ENCODE measurements at places on chromosomes 16 and 17.

- DNase-seq, result no peak
Measured at GRCh38 chr16:69618307-69618706, 52.5 kb downstream of the NFAT5 start.

GRCh38 chr17:34988644-34989043, 8.3 kb downstream of the LIG3 start:
- DNase-seq, result no peak

DNA sequence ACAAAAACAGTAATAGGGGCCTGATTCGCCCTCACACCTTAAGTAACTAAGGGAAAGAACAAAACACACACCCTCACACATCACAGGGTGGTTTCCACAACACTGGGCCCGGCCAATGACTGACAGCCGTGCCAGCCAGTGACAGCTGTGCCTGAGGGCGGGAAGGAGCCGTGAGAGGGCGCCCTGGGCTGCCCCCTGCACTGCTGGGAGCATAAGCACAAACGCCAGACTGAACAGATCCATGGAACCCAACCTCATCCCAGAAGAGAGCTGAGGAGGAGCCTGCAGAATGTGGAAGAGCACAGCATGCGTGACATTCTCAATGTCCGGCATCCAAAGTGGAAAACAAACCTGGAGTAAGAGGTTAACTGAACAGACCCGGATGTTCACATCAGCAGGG, 16.0 kb downstream of the CSNK1D start:
- peak; percentile 82 for DNase-seq

GRCh38 chr17:80254396-80255251, 6.0 kb upstream of the RNF213 start:
- peak; percentile 76 for DNase-seq

GRCh38 chr17:76132574-76133338, 8.3 kb downstream of the FOXJ1 start:
- DNase-seq, result no peak

GRCh38 chr17:8468980-8469379, 33.3 kb downstream of the NDEL1 start:
- no peak for DNase-seq

- DNase-seq, result no peak
Measured at GRCh38 chr16:80994451-80994850, 12.2 kb downstream of the CMC2 start.

DNA sequence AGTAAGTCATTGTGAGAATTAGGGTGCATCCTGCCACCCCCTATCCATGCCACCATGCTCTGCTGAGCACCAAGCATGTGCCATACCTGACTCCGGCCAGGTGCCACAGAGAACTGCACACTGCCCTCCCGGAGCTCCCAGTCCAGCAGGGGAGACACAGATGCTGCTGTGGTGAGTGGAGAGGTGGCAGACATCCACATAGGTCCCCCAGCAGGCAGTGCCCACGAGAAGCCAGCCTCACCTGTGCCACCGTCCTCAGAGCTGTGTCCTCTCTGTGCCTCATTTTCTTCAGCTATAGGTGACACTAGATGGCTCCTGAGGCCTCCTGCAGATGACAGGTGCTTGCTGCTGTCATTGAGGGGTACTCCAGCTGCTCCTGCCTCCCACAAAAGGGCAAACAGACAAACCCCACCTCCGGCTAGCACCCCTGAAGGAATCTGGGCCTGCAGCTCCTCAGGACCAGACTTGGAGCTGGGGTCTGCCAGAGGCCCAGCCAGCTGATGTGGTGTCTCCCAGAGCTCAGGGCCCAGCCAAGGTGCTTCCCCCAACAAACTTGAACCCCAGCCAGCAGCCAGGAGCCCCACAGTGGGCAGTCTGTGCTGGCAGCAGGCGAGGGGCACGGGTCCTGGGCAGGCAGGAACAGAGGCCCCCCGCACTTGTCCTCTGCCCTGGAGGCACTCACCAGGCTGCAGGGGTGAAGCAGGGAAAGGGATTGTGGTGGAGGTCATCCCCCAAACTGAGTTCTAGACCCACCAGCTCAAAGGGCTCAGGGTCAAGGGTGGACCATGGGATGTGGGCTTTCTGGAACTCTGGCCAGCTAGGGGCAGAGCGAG, 17.1 kb downstream of the FOXJ1 start:
- DNase-seq, result no peak

DNA sequence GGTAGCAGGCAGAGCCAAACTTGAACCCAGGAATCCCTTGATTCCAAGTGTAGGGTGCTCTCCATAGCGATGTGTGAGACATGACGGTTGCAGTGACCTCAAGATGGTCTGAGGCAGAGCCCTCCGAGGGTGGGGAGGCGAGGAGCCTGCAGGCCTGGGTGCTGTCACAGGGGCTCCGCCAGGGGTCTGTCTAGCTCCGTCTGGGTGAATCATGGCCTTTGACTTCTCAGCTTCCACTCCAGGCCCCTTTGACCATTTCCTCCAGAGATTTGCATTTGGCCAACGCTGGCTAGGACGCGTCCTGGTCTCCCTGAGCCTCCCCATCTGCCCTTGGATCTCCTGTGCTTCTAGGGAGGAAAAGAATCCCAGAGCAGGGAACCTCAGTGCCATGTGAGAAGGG, 104.6 kb downstream of the RAP1GAP2 start:
- DNase-seq, result no peak

GRCh38 chr16:62717026-62717425, 680.8 kb upstream of the CDH8 start:
- no peak for DNase-seq

GRCh38 chr16:22188595-22189442, 17.3 kb upstream of the EEF2K start:
- peak; percentile 66 for DNase-seq

- no peak for DNase-seq
Measured at GRCh38 chr16:73091174-73091573, 43.2 kb upstream of the ZFHX3 start.

GRCh38 chr16:27318392-27319256, 4.8 kb downstream of the IL4R start:
- peak; percentile 82 for DNase-seq

- DNase-seq, result no peak
Measured at GRCh38 chr17:78144736-78145641, 1.2 kb upstream of the C17orf99 start.

DNA sequence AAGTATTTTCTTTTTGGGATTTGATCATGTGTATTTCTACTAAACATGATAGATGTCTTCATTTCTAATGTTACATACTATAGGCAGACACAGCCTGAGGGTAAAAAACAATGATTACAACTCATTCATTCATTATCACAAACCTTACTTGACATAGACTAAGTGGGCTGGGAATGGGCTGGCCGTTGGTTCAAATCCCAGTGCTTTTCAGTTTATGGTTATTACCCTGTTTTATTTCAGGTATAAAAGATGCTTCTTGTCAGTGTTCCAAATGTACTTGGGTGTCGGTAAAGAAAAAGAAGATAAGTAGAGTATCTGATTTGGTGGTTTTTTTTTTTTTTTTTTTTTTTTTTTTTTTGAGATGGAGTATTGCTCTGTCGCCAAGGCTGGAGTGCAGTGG, 149.7 kb upstream of the ZFHX3 start:
- DNase-seq, result no peak

GRCh38 chr17:7841915-7842379, 7.9 kb downstream of the KDM6B start:
- peak; percentile 93 for DNase-seq

DNA sequence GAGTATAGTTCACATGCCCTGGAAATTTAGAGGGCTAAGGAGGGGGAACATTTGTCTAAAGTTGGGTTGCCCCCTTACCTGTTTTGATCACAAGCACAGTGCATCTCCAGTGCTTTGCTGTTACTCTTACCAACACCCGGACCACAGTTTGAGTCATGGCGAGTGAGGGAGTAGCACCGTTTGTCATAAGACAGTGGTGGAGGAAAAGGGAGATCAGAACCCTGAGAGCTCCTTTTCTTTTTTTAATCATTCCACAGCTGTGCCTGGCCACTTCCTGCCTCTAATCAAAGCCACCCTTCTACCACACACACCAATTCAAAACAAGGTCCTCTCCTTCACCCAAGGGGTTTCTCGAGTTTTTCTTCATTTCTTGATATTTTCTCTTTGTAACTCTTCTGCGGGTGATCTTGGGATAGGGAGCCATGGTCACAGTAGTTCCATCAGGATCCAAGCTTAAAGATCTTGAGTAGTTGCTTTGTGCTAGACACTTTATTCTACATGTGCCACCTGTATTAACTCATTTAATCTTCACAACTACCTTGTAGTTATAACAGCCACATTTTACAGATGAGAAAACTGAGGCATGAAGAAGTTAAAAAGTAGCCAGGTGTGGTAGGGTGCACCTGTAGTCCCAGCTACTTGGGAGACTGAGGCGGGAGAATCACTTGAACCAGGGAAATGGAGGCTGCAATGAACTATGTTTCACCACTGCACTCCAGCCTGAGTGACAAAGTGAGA, 5.0 kb upstream of the MYL4 start:
- DNase-seq, result peak; percentile 67

GRCh38 chr16:12708266-12708665, 95.4 kb downstream of the CPPED1 start:
- DNase-seq, result no peak

DNA sequence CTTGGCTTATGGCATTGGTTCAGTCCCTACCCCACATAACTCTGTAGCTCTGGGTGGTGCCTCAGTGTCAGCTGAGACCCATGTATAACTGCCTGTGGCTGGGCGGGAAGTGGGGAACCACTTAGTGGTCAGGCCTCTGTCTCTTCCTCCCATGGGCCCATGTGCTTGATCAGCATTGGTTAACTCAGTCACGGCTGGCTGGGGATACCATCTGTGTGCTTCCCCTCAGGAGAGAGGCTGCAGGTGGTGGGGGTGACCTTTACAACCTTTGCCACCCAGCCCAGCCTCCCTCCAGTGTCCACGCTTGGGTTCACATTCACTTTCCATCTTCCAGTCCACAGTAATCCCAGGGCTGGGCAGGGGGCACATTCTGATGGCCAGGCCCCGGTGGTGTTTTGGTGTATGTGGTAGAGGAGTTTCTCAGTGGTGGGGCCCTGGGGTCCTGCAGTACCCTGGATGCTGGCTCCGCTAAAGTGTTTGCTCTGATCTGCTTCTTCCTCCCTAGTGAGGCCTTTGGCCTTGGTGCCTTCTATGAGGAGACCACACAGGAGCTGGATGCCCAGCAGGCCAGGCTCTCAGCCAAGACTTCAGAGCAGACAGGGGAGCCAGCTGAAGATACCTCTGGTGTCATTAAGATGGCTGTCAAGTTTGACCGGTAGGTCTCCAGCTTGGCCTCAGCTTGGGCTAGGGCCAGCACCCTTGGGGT, 10.2 kb upstream of the NFATC3 start:
- peak; percentile 81 for DNase-seq

GRCh38 chr16:15960124-15960971, 10.9 kb downstream of the ABCC1 start:
- DNase-seq, result no peak

DNA sequence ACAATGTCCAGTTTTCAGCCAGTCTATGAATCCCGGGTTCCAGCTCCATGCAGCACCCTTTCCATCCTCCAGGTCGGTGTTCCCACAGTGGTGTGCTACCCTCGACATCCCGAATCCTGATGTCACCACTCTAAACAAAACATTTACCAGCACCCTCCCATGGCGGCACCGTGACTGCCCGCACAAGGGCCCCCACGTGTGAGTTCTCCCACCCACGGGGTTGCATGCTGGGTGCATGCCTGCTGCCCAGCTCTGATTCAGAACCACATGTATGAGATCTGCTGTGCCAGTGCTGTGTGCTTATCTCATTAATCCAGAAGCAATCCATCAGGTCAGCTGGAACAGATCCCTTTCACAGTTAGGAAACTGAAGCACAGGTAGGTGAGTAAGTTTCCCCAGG, 57.4 kb downstream of the C16orf78 start:
- no peak for DNase-seq

DNA sequence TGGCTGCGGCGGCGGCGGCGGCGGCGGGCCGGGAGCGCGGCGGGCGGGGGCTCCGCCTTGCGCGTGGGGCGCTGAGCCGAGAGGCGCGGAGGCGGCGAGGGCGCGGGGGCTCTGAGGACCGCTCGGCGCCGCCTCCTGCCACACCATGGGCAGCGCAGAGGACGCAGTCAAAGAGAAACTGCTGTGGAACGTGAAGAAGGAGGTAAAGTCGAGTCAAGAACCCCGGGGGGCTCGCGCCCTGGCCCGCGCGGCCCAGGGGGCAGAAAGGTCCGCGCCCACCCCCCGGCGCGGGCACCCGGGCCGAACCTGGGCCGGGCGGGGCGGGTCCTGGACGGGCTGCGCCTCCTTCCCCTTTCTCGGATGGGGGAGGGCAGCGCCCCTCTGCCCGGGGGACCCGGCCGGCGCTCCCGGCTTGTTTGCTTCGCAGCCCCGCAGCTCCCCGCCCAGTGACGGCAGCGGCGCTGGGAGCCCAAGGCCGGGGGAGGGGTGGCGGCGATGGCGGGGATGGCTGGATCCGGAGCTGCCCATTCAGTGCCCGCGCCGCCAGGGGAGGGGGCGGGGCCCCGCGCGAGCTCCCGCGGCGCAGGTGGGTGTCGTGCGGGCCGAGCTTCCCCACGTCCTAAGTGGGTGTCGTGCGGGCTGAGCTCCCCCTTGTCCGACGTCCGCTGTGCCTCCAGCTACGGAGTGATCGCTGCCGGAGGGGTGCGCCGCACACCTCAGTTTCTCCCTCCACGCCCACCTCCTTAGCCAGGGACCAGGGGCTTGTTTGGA, 428 bp downstream of the SGSM2 start:
- peak; percentile 78 for DNase-seq

DNA sequence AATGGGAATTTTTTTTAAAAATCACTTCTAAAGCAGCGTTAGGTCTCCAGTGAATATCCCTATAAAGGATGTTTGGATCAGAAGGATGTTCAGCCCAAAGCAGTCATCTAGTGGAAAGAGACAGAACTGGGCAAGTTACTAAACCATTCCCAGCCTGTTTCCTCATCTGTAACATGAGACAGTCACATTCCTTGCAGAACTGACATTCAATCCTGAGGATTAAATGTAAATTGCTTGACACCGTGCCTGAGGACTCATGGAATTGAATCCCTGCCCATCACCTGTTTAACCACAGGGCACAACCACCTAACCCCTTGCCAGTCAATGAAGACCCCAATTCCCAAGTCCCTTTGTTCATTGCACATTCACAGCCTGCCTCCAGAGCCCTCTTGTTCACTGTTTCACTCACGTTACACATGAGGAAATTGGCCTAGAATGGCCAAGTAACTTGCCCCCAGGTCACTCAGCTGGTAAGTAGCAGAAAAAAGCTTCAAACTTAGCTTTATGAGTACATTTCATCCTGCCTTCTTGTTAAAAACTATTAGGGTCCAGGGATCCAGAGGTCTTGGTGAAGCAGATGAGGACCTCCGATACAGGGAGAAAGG, 1.4 kb downstream of the CMTM2 start:
- DNase-seq, result no peak

DNA sequence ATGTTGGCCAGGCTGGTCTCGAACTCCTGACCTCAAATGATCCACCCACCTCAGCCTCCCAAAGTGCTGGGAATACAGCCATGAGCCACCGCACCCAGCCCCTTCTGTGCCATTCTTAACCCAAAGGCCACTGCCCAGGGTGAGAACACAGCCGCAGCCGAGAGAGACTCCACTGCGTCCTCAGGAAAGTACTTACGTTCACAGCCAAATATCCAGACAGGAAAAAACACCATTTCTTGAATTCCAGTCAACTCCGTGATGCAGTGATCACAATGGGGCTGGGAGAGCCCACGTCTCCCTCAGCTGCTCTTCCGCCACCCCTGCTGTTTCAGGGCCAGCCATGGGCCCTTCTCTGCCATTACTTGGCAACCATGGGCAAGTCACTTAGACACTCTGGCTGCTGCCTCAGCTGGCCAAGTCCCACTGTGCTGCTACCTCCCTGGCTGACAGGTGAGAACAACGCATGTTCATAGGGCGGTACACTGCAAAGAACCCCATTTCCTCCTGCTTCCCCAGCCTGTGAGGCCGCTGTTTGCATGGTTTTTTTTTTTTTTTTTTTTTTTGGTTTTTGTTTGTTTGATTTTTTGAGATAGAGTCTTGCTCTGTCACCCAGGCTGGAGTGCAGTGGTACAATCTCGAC, 4.3 kb downstream of the CDIP1 start:
- no peak for DNase-seq

GRCh38 chr17:58238147-58238634, at the start of gene LPO:
Gene LPO, plus strand, starts transcription at chr17:58238584. Its CDS starts 4,396 bp downstream, at chr17:58242980.
- no peak for DNase-seq
